ENCODE measurements at places on chromosomes 2 and 18.

DNA sequence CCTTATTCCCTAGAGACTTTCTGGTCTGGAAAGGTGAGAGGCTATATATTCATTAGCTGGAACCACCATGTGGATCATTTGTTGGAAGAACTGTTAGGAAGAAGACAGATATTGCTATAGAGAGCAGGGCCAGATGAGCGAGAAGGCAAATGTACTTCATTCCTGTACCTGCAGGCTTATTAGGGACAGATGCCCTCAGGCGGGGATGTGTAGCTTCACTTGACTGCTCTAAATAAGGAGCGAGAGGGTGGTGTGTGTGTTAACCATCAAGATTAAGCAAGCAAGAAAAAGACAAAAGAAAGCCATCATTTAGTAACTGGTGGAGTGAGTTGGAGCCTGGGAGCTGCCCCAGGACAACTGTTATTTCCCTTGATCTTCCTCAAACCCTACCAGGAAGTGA is 36.4 kb downstream of the NEDD4L start:
- no peak for DNase-seq

DNA sequence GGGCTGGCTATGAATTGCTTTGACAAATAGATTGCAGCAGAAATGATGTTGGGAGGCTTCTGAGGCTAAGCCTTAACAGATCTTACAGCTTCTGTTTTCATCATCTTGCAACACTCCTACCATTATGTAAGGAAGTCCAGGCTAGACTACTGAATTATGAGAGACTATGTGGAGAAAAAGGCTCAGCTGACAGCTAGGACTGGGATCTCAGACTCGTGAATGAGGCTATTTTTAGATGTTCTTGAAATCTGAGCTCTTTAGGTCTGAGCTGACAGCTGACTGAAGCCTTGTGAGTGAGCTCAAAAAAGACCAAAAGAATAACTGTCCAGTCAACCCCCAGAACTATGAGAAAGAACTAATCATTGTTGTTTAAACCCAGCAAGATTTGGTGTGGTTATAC is 70.3 kb downstream of the VWC2L start:
- DNase-seq = no peak

DNA sequence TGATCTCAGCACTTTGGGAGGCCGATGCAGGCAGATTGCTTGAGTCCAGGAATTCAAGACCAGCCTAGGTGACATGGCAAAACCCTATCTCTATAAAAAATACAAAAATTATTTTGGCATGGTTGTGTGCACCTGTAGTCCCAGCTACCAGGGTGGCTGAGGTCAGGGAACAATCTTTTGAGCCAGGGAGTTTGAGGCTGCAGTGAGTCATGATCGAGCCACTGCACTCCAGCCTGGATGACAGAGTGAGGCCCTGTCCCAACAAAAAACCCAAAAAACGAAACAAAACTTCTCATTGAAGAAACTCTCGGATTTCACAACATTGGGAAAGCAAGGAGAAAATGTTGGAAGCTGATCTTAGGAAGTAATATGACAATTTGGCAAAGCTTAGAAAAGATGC is 317.3 kb upstream of the MGAT5 start:
- DNase-seq = no peak

- no peak for DNase-seq
These were observed 14.4 kb upstream of the HES6 start for GRCh38 chr2:238254095-238254723.

GRCh38 chr2:85924522-85924921 is 35.7 kb upstream of the ST3GAL5 start:
- DNase-seq = no peak

- no peak for DNase-seq
These were observed 266.6 kb upstream of the TANK start for GRCh38 chr2:160893581-160893980.

- no peak for DNase-seq
These were observed 74.6 kb upstream of the FOSL2 start for GRCh38 chr2:28318023-28318422.

GRCh38 chr2:121356058-121356640 is 71.1 kb upstream of the TFCP2L1 start:
- DNase-seq = peak; percentile 38

DNA sequence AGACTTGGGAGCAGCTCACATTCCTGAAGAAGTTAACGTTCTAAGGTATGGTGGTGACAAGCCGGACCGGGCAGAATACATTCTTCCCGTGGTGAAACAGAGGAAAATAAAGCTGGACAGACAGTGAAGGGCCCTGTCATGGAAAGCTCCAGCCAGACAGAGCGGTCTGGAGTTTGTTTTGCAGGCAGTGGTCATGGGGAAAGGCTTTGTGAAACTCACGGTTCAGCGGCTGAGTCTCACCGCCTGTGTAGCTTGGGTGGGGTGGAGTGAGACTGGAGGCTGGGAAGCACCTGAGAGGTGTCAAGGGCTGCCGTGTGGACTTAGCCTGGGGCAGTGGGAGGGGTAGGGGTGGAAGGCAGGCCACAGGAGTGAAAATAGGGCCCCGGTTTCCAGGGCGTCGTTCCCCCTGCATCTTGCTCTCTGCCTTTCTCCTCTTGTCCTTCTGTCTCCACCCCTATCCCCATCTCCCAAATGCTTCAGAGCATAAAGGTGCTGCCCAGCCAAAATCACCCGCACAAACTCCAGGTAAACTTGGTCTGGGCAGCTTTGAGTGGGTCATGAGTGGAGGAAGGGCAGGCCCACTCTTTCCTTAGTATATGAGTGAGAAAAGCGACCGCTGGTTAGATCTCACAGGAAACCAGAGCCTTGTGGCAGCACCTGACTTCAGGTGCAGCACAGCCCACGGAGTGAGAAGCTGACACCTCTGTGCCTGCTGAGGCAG is 11.4 kb upstream of the SLC20A1 start:
- DNase-seq = no peak

GRCh38 chr18:79672490-79673276 is 6.9 kb upstream of the CTDP1 start:
- no peak for DNase-seq

- DNase-seq = no peak
These were observed 169.1 kb downstream of the TMEFF2 start for GRCh38 chr2:192025637-192026036.

- DNase-seq = no peak
These were observed 43.9 kb downstream of the KDM3A start for GRCh38 chr2:86485103-86485502.

DNA sequence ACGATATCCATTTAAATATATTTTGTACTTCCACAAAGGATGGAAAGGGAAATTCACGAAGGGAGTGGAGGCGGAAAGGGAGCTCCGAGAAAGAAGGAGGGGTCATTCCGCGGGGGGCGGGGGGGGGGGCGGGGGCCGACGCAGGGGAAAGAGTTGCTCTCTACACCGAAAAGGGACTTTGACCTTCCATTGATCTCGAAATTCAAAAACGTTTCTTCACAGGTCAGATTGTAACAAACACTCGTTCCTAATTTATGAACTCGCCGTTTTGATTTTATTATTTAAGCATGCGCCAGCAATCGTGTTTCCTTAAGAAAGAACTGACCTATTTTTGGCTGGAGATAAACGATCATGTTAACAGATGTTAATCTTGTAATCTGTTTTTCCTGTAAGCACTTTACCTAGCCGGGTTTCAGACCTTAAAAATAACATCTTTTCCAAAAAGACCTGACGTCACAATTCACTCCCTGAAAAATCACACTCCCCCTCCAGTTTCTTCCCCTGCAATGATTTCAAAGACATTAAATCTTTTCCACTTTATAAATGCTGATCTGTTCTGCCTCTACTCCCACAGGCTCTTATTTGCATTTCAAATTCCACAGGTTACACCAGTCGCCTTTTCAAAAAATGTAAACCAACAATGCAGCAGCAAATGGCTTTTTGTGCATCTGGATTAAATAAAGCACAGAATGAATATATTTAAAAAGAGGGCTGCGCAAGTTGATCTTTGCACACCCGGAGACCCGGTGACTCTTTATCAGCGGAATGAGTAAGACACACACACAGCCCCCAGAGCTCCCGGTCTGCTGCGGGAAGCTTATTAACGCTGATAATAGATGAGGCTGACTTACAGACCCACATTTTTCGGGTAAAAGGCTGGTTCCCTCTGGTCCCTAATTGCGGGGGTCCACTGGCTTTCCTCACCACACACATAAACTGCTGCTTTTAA is 1.6 kb downstream of the ZNF516 start:
- peak; percentile 62 for DNase-seq

- DNase-seq = no peak
These were observed 67.5 kb upstream of the DTNB start for GRCh38 chr2:25740810-25741381.

DNA sequence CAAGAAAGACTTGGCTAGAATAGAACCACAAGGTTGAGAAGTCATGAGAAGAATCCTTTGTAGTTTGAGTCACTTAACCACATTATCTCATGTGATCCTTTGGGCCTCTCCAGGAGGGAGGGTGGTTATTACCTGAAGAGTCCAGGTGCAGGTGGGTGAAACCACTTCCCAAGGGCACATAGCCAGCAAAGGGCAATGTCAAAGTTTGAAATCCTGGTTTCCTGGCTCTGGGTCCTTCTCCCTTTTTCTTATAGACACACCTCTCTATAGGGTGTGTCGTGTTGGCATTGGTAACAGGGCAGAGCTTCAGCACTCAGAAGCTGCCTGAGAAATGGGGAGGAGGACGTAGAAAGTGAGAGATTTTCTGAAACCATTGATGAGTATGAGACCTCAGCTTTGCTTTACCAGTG is 137.9 kb downstream of the MGAT5 start:
- DNase-seq = no peak

DNA sequence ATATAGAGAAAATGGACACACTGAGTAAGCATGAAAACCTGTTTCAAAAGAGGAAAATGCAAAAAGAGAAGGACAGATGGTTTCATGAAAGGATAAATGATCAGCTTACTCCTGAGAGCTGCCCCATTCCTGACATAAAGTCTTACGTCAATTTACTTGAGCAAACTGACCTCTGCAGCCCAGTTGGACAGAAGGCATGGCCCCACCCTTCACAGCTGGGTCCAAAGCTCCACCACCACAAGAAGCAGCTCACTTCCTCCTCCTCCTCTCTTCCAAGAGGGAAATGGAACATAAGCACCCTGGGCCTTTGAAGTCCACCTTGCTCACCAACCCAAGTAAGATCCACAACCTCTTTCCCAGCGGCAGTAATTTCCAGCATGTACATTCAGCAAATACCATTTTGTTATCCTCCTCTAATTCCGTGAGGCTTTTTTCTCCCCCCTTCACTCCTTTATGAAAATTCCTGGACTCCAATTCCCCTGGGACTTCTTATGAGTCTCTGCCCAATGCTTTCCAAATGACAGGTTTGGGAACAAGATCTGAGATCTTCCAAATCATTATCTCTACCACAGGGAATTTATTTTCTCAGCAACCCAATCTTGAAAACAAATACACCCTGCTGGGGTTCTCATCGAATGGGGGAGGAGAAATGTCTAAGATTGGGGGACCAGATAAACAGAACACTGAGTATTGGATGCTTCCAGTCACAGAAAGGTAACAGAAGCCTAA is 10.1 kb downstream of the COL4A4 start:
- DNase-seq = no peak

DNA sequence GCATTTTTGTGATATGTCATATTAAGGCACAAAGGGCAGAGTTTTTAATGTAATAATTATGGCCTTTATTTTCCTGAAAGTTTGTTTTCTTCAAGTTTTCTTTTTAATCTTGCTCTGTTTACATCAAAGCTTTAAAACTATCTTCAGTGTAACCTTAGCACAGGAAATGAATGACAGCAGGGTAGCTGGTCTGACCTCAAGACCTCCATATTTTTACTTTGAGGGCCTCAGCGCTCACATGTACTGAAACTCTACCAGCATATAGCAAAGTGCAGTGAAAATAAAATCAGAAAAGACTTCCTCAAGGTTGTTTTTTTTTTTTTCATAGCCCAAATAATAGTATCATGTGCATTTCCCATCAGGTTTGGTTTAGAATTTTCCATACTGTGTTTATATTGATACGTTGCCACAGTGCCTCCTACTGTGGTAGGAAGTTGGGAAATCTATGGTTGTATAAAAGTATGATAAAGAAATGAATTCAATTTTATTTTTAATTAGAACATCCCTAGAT is 163.4 kb downstream of the UBE2E3 start:
- no peak for DNase-seq

- no peak for DNase-seq
These were observed 163.0 kb downstream of the MREG start for GRCh38 chr2:215850380-215850779.

- no peak for DNase-seq
These were observed 106.4 kb downstream of the ACOXL start for GRCh38 chr2:110838657-110839384.

GRCh38 chr2:172535119-172535518 is 20.8 kb upstream of the PDK1 start:
- no peak for DNase-seq

- no peak for DNase-seq
These were observed 497.2 kb upstream of the SALL3 start for GRCh38 chr18:78482378-78482777.

GRCh38 chr2:158805936-158806335 is 10.8 kb downstream of the DAPL1 start:
- DNase-seq = no peak

DNA sequence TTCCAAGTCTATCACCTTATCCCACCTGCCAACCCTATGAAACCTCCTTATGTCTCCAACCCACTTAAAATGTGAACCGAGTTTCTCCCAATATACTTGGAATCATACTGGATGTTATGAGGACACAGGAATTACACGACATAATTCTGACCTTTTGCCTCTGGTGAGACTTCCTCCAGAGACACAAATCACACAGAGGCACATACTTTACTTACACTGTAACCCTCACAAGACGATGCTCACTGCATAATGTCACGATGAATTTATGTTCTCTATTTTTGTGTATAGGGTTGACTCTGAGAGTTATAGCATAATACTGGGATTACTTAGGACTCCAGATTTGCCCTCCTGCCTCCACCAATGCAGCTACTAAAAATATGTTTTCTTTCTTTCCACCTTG is 28.0 kb upstream of the SETBP1 start:
- DNase-seq = no peak

DNA sequence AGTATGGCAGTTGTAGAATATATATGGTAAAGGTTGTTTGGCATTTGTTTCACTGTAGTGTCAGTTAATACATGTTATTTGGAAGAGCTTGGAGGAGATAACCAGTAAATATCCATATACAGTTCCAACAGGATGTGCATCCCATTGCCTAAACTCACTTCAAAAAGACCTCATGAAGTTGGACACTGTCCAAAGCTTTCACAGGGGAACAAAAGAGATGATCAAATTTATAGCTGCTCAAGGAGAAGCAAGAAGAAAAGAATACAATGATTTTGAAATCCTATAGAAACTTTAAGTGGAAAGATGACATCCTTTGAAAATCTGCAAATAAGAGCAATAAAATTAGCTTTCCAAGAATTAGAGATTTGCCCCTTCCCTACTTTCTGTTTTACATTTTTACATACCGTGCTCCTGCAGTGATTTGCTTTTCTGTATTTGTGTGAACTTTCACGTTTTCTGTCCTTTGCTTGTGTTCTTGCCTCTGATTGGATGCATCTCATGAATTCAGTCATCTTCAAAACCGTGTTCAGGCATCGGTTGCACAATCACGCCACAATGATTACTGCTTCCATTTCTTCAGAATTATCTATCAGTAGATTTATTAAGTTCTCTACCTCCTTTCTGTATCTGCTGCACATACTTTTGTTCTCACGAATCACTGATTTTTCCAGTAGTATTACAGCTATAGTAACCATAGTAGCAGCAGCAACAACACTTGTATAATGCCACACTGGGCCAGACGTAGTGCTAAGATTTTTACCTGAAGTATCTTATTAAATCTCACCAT is 83.8 kb downstream of the PARD3B start:
- DNase-seq = no peak

Measured in germinal center (tissue), 1 donor.